ENCODE measurements at places on chromosomes 11 and 22. TPM values are rescaled to one million over a fixed set of nuclear protein-coding genes. Genes with fewer than 3 reads are reported as not detected.

DNA sequence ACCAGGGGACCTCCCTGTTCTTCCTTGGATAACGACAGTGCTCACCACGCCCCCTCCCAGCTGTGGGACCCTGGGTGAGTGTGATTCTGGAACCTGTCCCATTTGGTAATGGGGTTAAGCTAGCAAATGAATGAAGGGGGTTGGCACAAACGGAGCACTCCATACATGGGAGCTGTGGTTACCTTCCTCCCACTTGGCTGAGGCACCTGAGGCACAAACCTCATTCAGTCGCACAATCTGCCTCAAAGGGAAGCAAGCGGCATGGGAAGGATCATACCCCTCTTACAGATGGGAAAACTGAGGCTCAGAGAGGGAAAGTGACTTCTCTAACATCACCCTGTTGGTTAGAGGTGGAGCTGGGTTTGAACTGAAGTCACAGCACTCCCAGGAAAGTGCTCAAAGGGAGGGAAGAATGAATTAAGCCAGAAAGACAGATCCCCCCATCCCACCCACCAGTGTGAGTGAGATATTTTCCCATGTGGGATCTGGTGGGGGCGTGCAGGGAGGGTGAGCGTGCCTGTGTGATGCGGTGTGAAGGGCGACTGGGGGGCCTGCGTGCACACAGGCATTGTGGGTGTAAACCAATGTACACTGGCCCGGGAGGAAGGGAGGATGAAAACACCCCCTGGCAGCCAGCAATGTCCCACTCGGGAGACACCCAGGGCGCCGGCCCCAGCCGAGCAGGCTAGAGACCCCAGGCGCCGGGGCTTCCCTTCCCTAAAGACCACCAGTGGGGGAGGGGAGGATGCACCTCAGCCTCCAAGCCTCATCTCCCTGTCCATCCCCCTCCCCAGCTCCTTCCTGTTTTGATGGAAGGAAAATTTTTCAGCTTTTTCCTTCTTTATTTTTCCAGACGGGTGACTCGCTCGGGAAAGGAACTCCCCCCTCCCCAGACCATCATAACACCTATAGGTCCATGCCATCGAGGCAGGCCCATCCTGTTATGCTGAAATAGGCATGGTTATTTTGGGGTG lies 8.0 kb upstream of the PDGFB start:
- no peak for DNase-seq

DNA sequence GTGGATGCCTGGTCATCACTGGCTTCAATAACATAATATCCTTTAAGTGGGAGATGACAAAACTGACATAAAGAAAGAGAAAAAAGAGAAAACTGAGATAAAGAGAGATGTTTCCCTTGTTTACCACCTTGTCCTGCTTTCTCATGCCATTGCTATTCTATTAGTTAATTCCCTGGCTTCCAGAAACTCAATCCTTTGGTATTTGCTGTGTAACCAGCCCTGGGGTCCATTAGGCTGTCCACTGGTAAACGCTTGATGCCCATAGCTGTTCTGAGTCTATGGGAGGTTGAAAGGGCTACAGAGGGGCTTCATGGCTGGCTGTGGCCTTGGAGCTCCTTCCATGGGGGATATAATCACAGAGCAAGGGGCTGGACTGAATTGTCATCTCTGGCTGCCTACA lies 243.4 kb upstream of the PLET1 start:
- DNase-seq = no peak

DNA sequence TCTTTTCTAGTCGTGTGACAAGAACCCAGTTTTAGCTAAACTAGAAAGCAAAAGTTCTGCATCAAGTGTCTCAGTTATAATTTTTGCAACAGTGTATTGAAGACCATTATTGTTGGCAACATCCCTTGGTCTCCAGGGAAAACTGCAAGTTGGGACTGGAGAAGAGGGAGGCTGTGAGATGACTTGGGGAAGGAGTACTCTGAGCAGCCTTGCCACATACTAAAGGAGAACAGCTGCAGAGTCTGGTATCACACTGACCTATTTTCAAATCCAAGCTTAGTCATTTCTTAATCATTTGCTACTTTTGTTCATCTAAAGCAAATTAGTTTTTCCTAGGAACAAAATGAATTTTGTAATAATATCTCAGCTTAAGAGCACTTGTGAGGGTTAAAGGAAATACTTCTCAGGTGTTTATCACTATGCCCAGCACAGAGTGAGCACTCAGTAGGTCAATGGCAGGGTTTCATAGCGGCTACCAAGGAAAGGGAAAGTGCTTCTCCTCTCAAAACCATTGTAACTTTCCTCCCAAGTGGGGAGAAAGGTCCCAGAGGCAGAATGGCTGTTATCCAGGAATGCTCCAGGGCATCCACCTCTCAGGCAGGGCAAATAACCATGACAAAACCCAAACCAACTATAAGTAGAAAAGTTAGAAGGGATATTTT lies 247.1 kb downstream of the C11orf87 start:
- DNase-seq = no peak

GRCh38 chr11:126080161-126080941 lies 17.7 kb upstream of the CDON start:
- DNase-seq = no peak

DNA sequence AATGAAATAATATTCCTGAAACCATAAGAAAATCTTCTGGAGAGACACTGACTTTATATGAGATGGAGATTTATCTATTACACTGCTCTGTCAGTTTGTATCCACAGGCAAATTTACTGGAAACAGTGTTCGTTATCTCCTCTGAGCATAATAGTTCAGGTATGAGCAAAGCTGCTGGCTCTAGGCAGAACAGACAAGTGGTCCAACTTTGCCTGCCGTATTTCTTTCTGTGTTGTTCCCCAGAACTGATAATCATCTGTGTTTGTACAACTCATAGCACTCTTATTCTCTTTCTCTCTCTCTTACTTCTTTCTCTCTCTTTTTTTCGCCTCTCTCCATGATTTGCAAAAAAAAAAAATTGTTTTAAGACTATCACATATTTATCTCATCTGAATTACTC lies 623.8 kb upstream of the CHORDC1 start:
- no peak for DNase-seq

DNA sequence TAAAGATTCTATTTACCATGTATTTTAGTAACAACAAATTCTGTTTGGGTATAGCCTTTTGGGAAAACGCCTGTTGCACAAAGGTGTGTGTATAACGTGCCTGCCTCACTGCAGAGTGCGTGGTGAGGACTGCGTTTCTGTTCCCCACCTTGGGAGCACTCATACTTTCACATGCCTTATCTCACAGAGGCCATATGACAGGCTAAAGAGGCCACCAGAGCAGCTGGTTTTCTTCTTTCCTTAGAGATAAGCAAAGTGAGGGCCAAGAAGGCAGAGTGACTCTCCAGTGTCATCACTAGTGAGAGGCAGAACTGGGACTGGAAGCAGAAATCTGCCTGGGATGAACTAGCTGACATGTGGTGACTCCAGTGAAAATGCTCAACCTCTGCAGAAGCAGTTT lies 369.2 kb upstream of the NARS2 start:
- DNase-seq = no peak

DNA sequence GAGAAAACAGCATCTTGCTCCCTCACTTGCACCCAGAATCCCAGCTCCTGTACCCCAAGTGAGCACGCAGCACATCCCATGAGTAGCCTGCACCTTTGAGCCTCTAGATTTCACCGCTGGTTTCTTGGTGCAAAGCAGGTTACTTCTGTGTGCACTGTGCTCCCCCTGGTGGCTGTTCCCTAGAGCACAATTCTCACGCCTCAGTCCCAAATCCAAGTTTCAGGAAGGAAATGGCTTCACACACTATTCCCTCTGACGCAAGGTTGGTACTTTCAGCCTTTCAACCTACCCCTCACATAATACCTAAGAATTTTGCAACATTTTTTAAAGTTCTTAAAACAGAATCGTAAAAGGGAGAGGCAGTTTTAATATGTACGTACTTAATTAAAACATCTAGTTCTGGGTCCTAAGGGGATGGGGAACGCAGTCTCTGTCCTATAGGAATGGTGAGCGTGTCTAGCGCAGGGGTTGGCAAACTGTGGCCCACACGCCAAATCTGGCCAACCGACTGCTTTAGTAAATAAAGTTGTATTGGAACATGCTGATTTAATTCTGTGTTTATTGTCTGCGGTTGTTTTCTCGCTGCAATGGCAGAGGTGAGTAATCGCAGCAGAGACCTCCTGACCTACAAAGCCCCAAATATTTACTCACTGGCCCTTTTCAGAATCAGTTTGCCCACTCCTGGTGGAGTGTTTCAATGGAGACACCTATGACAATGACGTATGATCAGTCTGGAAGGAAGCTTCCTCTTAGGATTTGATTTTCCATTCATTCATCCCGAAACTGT lies 27.5 kb downstream of the DHCR7 start:
- no peak for DNase-seq

DNA sequence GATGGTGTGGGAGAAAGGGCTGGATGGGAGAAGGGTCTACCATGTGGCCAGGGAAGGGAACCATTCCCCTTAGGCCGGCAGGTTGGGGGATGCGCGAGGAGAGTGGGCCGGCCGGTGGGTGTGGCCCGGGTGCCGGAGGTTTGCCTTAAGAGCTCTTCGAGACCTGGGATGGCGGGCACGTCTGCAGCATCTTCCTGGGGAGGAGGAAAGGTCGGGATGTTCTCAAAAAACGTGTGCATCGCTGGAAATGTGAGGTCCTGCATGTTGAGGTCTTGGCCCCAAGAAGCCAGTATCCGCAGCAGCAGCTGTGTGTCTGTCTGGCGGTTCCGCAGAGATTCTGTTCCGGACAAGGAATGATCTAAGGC lies 1.4 kb downstream of the NAV2 start:
- DNase-seq = no peak

- no peak for DNase-seq
These were observed 103.8 kb downstream of the RRAS2 start for GRCh38 chr11:14255238-14255534.

Gene GP1BB
- total RNA-seq = 8.6 TPM

GRCh38 chr11:93653080-93653479 lies 8.4 kb upstream of the CEP295 start:
- DNase-seq = no peak

Gene C11orf86
- total RNA-seq = not detected

Gene ANO1
- 3.2 TPM for total RNA-seq

DNA sequence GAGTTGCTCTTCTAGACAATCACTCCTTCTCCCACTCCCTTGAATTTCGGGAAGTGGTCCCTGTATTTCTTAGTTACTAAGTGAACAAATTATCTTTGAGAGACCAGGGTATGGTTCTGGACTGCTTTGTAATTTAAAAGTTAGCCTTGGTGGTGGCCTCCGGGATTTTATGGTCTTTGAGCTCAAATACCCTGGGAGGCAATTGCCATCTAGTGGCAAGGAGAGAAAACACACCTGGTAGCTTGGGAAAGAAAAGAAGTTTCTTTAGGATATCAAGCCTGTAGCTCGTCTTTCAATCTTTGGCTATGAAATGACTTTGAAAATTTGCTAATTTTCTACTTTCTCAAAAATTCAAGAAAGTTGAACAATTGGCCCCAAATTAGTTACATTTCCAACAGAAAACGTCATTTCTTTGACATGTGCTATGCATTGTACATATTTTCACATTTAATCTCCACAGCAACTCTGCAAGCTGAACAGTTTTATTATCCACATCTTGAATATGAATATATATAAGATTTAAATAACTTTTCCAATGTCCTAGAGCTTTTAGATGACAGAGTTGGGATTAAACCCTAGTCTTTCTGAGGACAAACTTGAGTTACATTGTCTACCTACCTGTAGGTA lies 39.1 kb downstream of the MMP27 start:
- no peak for DNase-seq

Gene DNAJC24
- 14.8 TPM for total RNA-seq

- DNase-seq = no peak
These were observed 22.9 kb downstream of the ATG13 start for GRCh38 chr11:46640036-46640788.

DNA sequence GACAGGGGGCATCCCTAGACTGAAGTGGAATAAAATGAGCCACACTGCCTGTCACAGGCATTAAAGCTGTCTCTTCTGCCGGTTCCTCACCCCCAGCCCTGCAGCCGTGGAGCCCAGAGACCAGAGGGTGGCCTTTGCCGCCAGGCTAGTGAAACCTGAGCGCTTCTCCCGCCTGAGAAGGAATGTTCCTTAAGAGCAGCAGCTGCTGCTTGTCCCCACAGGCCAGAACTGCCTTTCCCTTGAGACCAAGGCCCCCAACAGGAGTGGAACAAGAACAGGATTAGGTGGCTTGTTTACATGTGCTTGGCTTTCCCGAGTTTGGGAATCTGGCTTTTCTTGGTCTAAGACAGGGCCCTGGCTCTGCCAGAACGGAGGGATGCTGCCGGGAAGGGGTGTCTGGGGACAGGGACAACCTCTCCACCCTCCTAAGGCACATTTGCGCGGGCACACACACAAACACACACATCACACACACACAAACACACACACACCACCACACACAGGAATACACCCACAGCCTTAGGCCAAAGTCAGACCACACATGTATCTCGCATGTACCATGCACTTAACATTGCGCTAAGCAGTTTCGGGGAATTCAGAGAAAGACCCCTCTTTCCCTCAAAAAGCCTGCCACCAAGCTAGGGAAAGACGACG lies 91.8 kb downstream of the FEZ1 start:
- DNase-seq = no peak

- no peak for DNase-seq
These were observed 52.2 kb downstream of the GAB2 start for GRCh38 chr11:78365381-78365792.

- DNase-seq = no peak
These were observed 65.0 kb downstream of the CWF19L2 start for GRCh38 chr11:107392611-107393010.

Gene SLN
- not detected for total RNA-seq

GRCh38 chr11:44145011-44145775 lies 49.7 kb downstream of the EXT2 start:
- no peak for DNase-seq

Gene SLCO2B1
- 38.8 TPM for total RNA-seq

Gene LIN7C
- total RNA-seq = 36.6 TPM

Gene CRYBB3
- not detected for total RNA-seq

- no peak for DNase-seq
These were observed 44.3 kb downstream of the FBLN1 start for GRCh38 chr22:45547016-45547345.

DNA sequence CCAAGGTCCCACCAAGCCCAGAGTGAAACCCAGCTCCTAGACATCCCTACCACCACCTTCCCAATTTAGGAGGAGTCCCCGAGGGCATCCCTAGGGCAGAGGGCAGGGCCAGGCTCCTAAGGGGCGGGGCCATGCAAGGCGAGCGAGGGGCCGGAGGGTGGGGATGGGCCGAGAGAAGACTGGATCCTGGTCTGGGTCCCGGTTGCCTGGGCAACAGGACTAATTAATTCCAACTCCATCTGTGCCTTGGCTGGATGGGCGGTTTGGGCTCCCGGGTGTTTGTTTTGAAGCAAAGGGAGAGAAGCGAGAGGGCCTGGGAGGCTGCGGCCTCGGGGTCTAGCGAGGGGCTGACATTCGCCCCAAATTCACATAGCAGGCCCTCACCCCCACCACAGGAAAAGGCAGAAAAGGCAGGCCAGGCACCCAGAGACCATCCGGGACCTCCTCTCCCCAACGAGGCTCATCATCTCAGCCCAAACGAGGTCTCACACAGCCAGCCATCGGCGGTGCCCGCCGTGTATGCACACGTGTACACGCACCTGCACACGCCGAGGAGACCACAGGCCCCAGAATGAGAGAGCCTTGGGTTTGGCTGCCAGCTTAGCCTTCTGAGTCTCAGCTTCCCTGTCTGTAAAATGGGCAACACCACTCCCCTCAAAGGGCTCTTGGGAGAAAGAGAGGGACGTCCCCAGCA lies 23.9 kb downstream of the ELFN2 start:
- no peak for DNase-seq

All from ovary (tissue), 10 donors.